Cortex of kidney (tissue), 1 donor: ENCODE measurements at places on chromosomes 3 and 15.

DNA sequence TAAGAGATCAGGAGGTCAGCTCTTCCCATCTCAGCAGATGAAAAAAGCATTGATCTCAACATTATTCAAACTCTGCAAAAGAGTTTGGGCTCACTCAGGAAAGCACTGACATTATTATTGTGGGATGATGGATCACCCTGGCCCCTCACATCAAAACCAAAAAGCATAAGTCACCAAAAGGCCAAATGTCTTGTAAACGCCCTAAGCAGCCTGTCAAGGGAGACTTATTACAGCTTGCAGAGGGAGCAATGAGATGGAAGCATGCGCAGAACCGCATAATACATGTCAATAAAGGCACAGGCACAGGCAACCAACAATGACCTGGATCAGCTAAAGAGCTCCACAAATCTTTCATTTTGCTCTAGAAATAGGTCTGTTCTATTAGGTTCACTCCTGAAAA, 4.6 kb downstream of the FSIP1 start:
- no peak for DNase-seq

DNA sequence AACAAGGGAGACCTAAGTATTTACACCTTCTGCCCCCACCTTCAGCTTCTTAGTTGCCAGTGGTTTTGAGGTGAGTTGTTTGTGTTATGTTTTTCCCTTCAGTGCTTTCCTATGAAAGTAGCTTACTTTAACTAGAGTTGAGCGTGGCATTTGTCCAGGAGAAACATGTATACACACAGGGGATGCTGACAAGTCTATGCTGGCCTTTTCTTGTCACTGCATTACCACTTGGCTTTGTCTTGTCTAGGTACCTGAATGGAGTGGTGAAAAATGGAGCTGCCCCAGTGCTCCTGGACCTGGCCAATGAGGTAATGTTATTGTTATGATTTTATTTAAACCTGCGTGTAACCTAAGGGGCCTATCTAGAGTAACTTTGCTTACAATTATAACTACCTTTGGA, 74.4 kb downstream of the CDIN1 start:
- DNase-seq, result no peak

DNA sequence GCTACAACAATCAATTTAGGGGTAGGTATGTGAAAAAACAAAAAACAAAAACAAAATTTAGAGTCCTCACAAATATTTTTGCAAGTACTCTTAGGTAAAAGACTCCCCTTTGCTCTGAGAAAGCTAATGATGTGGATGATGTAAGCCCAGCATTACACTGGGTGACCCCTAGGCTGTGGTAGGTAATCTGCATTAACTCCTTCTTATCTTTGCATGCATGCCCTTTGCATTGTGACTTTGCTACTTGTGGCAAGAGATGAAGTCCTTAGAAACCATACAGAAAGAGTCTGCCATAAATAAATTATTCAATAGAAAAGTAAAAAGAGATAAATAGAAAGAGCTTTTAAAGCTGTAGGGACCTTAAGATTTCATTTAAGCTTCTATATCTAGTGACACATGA, 159.7 kb upstream of the MBNL1 start:
- no peak for DNase-seq

- no peak for DNase-seq
Observed at GRCh38 chr3:170585937-170586310, at the start of gene SLC7A14. Gene SLC7A14, minus strand, starts transcription at chr3:170586075. Its CDS starts 59,139 bp downstream, at chr3:170526936.

GRCh38 chr3:157274644-157275137, 114.7 kb upstream of the CCNL1 start:
- DNase-seq, result no peak

GRCh38 chr3:39075910-39076309, 24.1 kb downstream of the WDR48 start:
- DNase-seq, result no peak

GRCh38 chr3:194450341-194450740, 36.5 kb downstream of the ATP13A3 start:
- DNase-seq, result no peak

DNA sequence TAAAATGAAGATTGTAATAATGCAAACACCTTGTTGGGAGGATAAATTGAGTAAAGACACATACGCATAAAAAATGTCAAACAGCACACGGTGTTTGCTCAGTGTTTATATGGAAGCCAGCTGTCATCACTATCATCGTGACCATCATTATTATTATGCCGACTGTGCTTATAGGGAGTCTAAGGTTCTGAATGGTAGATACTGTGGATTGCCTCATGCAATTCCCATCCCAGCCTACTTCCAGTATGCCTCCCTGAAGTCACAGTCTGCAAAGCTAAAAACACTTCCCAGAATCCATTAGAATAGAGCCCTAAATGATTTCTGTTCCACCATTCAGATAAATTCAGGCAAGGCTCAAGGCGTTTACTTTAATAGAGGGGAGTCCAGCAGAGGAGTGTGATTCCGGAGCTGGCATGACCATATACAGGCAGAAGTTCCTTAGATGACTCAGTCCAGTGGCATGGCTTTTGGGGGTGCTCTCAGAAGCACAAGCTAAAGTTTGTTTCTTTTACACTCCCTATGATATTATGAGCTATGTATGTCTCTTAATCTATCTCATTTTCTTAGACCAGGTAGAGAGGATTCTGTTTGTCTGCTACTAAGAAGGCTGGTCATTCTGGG, 148.7 kb downstream of the MEX3B start:
- no peak for DNase-seq

DNA sequence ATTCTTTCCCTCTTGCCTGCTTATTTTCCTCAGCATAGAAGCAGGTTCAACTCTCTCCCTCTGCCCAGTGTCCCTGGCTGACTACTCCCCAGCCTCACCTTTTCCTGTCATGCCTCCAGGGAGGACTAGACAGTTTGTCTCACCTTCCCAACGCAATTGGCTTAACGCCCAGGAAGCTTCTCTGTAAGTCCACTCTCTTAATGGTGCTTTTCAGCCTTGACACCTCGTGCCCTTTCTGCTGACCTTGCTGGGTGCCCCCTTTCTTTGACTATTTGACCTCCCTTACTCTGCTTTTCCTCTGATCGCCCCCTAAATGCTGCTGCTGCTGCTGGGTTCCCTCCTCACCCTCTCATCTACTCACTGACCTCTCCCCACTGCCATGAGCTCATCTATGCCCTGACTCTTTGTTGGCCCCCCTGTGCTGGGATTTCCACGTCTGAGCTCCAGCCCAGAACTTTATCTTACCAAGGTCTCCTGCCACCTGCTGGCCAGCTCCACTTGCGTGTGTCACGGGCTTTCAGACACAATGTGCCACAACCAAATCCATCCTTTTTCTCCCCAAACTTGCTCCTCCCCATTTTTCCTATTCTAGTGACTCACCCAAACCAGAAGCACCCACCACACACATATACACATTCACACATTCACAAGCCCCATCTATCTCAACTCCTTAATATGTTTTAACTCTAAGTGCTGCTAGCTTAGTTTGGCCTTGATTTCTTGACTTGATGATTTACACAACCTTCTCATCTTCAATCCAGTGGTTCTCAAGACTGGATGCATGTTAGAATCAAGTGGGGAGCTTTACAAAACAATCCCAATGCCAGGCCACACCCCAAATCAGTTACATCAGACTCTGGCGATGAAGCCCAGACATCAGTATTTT, 16.6 kb downstream of the EPB42 start:
- no peak for DNase-seq

GRCh38 chr3:73511571-73512525, 112.9 kb downstream of the PDZRN3 start:
- DNase-seq, result no peak

- no peak for DNase-seq
Observed at GRCh38 chr3:73774645-73775044, 149.9 kb upstream of the PDZRN3 start.

DNA sequence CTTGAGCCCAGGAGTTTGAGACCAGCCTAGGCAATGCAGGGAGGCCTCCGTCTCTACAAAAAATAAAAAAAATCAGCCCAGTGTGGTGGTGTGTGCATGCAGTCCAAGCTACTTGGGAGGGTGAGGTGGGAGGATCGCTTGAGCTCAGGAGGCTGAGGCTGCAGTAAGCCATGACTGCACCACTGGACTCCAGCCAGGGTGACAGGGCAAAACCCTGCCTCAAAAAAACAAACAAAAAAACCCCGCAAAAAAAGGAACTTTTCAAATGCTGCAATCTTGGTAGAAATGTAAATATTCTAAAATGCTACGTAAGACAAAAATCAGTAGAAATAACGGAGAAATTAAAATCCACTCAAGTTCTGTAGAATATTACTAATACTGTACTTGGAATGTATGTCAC, 108.1 kb upstream of the MELTF start:
- DNase-seq, result no peak

DNA sequence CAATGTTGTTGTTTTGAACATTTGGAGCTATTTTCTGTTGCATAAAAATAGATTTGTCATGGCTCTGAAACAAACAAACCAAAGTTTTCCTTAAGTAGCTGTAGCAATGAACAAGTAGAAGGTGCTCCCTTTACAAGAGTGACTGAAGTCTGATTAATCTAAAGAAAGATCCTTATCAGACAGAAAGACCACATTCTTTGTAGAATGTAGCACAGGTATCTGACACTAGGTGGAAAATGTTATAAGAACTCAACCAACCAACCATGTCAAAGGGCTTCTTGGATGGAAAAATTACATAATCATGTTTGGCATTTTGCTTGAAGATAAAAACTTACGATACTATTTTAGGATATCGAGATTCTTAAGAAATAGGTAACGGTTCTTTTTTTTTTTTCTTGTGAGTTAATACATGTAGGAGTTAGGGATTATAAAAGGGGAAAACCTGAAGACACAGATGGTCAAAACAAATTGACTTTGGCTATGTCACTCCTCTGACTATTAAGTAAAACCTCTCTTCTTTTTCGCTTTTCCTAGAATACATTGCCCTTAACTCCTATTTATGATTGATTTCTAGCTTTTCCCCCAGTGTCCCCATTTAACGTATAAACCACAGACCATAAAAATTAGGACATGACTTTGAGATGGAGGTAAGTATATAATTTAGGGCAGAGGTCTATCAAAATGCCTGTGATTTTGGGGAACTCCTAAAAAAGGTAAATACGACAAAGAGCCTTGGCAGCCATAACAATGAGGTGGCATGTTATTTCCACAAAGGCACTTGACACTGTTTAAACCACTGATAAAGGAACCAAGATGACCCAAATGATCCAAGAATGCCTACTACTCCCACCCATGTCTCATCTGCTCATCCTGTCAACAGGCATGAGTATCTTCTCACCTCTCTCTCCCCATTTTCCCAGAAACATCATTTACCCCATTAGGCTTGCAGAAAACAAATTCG, 72.0 kb downstream of the CCR4 start:
- no peak for DNase-seq

- DNase-seq, result no peak
Observed at GRCh38 chr3:107116251-107116650, 261.0 kb upstream of the CCDC54 start.

GRCh38 chr3:133980550-133980949, 49.2 kb downstream of the SLCO2A1 start:
- no peak for DNase-seq

DNA sequence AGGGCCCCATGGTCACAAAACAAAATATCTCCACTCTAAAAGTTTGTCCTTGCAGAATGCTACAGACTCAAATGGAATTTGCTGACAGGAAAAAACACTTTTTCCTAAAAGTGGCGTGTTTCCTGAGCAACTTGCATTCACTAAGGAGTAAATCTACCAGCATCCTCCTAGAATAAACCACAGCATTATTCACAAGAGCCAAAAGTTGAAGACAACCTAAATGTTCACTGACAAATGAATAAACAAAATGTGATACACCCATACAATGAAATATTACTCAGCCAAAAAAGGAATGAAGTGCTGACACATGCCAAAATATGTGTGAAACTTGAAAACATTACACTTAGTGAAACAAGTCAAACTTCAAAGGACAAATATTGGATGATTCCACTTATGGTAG, 28.9 kb downstream of the ITGB5 start:
- DNase-seq, result no peak

GRCh38 chr3:188170461-188171459, 16.8 kb downstream of the LPP start:
- no peak for DNase-seq

DNA sequence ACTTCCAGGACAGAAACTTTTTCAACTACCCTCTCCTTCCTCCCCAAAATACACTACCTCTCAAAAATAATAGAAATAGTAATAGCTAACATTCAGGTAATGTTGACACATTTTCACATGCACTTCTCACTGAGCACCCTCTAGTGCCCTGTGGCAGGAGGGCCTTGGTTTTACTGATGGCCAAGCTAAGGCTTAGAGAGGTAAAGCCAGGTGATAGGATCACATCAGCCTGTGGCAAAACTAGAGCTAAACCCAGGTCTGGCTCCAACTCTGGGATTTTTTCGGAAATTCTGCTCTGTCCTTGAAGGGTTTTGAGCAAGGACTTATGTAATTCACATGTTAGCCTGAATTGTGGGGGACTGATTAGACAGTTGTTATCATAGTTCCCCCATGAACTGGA, 922 bp upstream of the TAMM41 start:
- no peak for DNase-seq

GRCh38 chr15:98529205-98530145, 118.9 kb upstream of the IGF1R start:
- DNase-seq, result no peak

DNA sequence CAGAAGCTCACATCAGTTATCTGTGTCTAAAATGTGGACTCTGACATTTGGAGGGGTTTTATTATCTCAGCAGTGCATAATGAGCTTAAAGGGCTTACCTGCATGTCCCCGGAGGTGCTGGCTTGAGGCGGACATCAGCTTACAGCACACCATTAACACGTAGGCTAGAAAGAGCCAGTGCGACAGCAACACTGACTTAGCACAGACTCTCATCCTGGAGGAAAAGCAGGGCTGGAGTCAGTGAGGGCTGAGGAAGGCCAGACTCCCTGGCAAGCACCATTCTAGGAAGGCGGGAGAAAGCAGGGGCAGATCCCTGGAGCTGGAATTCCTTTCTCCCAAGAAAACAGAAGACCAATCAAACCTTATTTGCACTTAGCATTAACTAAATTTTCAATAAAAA, 51.7 kb downstream of the TAFA4 start:
- no peak for DNase-seq

- no peak for DNase-seq
Observed at GRCh38 chr3:38805765-38806386, 10.1 kb downstream of the SCN10A start.

DNA sequence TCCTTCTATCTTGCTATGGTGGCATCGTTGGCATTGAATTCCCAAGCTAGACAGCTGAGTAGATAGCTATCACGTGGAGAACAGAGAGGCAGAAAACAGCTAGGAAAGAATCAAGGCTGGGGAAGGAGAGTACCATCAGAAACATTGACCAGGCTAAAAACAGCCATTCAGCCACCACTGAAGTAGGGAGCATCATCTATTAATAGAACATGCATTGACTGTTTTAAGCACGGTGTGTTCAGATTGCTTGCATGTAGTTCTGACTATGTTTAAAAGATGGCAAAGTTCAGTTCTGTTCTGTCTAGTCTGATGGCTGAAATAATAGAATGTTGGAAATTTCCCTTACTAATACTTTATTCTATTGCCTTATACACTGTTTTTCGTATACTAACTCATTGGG, 413.0 kb downstream of the GABRB3 start:
- DNase-seq, result no peak

GRCh38 chr15:80550908-80551260, 144.2 kb upstream of the ABHD17C start:
- no peak for DNase-seq
